ENCODE measurements at places on chromosomes 6 and 20.

DNA sequence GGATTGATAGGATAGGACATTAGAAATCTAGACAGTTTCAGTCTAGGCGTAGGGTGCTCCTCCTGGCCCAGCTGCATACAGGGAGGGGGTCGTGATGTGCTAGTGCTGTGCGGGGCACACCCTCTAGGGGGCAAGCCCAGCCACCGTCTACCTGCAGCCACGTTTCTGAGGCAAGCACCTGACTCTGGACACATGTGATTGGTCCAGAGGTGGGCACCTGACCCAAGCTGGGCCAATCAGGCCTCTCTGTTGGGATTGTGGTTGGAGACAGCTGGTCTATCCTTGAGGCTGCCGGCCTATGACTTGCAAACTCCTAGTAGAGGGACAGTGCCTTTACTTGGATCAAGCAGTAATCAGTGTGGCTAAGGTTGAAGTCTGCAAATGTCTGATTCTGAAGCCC, 317.1 kb downstream of the BMP7 start:
- no peak for DNase-seq

DNA sequence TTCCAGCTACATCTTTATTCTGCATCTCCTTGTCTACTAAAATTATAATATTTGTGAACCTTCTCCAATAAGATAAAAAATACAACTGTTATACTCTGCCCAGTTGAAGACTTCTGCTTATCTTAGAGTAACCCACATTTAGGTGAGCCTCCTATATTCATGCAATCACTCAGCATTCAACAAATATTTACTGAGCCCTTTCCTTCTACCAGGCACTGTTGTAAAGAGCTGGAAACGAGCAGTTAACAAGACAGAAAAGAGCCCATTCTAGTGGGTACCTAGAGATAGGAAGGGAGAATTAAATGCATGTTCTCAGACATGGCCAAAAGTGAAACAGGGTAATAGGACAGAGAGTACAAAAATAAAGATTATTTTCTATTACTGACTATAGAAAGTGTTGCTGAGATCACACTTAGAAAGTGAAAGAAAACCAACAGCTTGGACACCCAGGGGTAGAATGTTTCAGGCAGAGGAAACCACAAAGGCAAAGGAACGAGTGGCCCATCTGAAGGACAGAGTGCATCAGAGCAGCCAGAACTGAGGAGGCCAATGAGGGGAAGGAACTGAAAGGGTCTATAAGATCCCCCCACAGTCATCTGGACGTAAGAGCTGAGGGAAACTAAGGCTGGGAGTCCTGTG, 50.8 kb upstream of the SMLR1 start:
- DNase-seq: no peak

- no peak for DNase-seq
Observed at GRCh38 chr20:56916345-56916622, 287.2 kb downstream of the TFAP2C start.

DNA sequence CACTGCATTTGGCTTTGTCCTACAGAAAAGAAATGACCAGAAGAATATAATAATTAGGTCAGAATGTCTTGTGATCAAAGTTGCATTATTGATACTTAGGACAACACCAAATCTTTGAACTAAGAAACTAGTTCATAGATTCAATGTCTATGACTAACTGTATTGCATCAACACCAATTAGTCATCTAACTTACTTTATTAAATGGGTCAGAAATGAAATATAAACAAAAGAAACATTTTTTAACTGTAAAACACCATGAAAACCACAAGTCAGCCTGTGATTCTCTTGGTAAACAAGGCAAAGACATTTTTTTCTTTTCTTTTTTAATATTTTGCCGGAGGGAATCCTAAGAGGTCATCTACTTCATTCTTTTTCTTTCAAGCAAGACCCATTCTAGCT, 114.1 kb upstream of the HDDC2 start:
- DNase-seq: no peak

DNA sequence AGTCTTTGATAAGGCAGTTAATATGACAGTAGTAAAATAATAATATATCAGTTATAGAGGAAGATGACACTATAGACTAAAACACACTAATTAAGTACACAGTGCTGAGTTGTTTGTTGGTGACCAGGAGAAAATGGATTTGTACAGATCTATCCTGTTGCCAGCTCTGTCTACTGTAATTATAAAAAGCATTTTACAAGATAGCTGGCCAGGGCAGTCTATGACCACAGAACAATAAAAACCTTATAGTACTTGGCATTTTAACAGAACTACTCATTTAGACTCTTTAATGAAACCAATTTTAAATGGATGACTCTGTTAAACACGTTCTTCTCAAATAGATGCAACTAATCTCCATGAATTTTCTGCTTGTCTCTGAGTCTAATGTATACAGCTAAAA, 367.5 kb downstream of the BTBD9 start:
- DNase-seq: no peak

DNA sequence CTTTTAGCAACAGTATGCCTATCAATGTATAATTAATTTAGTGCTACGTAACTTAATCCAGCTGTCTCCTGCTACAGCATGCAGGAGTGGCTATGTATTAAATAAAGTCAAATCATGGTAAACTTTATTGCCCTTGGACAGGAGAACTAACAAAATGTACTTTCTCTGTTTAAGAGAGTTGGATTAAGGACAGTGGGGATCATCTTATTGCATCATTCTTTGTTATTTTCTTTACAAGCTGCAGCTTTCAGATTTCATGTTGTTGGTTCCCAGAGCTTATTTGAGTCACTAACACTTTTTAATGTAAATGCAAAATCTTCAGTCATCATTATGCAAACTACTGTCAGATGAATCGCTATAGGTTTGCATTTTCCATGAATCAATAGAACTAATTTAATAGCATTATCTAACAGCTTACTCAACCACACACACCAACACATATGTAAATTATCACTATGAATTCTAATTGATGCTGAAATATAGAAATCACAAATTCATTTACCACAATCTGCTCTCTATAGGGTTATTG, 424.7 kb downstream of the MMUT start:
- no peak for DNase-seq

DNA sequence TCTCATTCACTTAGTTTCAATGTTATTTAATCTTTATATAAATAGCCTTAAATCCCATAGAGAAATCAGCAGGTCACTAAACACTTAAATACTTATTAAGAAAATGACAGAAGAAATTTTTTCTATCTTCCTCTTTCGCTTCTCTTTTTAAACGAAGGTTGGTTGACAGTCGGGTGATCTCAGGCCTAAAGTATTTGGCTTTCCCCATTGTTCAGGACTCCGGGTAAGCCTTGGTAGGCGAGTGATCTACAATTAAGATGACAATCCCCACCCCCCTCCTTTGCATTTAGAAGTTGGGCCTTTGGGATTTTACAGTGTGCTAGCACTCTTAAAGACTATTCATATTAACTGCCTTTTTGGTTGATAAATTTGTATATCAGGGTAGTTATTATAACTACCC, 19.7 kb upstream of the UTRN start:
- DNase-seq: no peak

- no peak for DNase-seq
Observed at GRCh38 chr20:63434599-63435378, 37.7 kb downstream of the KCNQ2 start.

GRCh38 chr6:32983964-32984621, 15.7 kb downstream of the BRD2 start:
- DNase-seq: no peak

DNA sequence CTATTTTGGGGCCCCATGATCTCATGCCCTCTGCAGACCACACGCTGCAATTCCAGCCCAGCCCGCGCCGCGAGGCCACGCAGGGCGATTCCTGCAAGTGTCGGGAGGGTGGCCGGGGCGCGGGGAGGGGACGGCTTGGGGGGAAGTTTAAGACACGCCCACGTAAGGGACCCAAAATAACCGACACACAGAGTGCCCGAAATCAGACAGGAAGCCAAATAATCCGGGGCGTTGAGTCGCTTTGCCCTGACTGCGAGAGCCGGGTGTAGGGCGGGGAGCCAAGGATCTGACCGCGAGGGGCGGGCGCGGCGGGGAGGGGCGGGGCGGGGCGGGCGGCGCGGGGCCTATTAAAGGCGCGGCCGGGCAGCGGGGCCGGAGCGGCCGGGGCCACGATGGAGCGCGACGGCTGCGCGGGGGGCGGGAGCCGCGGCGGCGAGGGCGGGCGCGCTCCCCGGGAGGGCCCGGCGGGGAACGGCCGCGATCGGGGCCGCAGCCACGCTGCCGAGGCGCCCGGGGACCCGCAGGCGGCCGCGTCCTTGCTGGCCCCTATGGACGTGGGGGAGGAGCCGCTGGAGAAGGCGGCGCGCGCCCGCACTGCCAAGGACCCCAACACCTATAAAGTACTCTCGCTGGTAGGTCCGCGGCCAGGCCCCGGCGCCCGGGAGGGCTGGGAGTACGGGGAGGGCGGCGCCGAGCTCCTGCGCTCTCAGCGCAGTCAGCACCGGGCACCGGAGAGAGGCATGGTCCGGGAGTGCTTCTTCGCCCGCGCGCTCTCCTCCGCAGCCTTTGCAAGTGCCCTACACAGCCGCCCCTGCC, at the start of gene ENPP1:
Gene ENPP1, plus strand, starts transcription at position 377 of the 816 bp plus-strand sequence. Its CDS starts 16 bp downstream, at position 393.
- peak; percentile 60 for DNase-seq

- no peak for DNase-seq
Observed at GRCh38 chr6:164838068-164838615, 471.3 kb downstream of the C6orf118 start.

GRCh38 chr6:139452148-139452876, 77.9 kb upstream of the CITED2 start:
- no peak for DNase-seq

GRCh38 chr20:16020971-16021370, 552.3 kb downstream of the KIF16B start:
- no peak for DNase-seq

DNA sequence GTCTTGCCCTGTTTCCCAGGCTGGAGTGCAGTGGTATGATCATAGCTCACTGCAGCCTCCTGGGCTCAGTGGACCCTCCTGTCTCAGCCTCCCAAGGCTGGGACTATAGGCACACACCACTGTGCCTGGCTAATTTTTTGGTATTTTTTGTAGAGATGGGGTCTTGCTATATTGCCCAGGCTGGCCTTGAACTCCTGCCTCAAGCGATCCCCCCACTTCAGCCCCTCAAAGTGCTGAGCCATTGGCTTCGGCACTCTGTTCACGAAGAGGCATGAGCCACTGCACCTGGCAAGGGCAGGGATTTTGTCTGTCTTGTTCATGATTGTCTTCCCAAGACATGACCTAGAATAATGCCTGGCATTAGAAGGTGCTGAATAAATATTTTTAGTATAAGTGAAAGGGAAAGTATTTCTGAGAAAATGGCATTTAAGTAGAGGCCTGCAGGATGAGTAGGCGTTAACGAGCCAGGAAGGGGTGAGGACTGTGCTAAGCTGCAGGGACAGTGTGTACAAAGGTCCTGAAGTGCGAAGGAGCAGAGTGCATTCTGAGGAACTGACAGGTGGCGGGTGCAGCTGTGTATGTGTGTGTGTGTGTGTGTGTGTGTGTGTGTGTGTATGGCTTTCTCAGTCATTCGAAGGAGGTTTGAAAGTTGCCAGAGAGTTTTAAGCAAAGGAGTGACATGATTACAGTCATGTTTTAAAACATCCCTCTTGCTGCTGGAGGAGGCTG, 43.0 kb downstream of the VEGFA start:
- no peak for DNase-seq

DNA sequence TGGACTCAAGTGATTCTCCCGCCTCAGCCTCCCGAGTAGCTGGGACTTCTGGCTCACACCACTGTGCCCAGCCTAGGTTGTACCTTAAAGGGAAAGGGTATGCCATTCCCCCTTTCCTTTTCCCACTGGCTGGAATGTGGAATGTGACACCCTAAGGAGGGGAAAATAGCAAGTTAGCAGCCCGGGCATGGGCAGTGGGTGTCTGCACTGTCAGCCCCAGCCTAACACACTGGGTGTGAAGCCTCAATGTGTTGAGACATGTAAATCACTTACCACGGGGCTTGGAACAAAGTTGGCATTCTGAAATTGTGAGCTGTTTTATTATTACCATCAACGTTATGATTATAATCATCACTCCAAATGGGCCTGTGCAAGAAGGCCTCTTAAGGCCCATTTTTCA, 80.8 kb upstream of the PTPN1 start:
- no peak for DNase-seq

GRCh38 chr6:37693079-37693478, 4.6 kb downstream of the MDGA1 start:
- DNase-seq: no peak

- no peak for DNase-seq
Observed at GRCh38 chr20:49938173-49939163, 2.3 kb downstream of the RNF114 start.

GRCh38 chr6:51684603-51685002, 402.8 kb downstream of the PKHD1 start:
- no peak for DNase-seq

DNA sequence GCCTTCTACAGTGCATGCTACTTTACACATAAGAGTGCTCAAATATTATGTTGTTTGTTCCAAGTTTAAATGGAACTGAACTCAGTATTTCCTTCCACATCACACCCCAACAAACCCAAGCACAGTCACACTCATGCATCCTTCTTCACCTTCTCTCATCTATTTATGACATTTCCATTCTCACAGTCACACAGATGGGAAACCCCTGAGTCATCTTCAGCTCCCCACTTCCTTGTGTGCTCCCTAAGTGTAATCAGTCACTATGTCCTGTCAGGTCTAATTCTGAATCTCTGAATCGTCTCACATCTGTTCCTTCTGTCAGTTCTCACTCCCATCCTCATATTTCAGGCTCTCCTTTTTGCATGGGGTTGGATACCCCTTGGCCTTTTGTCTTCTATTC, 96.0 kb downstream of the RIMS1 start:
- DNase-seq: no peak

- DNase-seq: no peak
Observed at GRCh38 chr20:2300420-2300819, 4.6 kb downstream of the TGM3 start.

DNA sequence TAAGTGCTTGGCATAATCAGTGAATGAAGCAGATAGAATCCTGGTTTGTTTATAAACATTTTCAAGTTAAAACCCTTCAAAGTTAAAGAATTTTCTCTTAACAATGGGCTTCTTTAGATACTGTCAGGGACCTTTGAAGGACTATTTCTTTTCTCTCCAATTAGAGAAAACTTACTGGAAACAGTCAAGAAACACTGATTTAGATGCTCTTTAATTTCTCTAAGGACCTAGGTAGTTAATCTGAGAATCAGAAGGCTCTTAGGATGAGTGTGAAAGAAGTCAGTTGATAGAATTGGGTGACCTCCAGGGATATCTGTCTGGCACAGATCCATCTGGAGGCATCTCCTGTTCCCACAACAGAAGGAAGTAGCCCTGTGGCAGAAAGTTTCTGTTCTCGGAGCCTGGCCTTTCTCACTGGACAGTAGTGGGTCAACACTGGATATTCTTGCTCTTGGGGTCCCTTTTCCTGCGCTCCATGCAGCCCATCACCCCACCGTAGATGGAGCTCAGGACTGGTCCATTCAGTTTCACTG, 22.5 kb downstream of the KIAA0408 start:
- DNase-seq: no peak

GRCh38 chr6:147684906-147685305, 176.4 kb downstream of the SAMD5 start:
- no peak for DNase-seq
